Vagina (tissue), 2 donors: ENCODE measurements at places on chromosomes 1 and 21. TPM values are rescaled to one million over a fixed set of nuclear protein-coding genes. Genes with fewer than 3 reads are reported as not detected.
A peak's percentile ranks its signal among the peaks of the same experiment; 100 is the strongest.

GRCh38 chr21:45466330-45467220 lies 61.6 kb downstream of the COL18A1 start:
- no peak for DNase-seq

DNA sequence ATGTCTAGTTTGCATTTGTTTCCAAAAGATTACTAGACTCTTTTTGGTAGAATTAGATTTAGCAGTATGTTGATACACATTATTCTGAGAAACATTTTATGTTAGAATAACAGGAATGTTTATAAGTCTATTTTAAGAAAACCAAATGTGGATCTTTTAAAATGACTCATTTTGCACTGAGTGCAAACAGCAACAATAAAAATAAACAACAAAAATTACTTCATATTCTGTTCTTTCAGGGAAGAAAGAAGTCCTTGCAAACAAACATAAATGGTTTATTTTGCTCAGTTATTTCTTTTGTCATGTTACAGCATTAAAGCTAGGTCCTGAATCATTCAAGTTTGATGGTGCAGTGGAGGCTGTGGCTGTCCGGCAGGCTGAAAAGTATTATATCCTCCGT lies 106.8 kb upstream of the TENT5C start:
- DNase-seq: no peak

GRCh38 chr1:3030663-3031381 lies 9.6 kb downstream of the ACTRT2 start:
- DNase-seq: no peak

GRCh38 chr1:7366955-7367665 lies 404.0 kb upstream of the VAMP3 start:
- DNase-seq: no peak

DNA sequence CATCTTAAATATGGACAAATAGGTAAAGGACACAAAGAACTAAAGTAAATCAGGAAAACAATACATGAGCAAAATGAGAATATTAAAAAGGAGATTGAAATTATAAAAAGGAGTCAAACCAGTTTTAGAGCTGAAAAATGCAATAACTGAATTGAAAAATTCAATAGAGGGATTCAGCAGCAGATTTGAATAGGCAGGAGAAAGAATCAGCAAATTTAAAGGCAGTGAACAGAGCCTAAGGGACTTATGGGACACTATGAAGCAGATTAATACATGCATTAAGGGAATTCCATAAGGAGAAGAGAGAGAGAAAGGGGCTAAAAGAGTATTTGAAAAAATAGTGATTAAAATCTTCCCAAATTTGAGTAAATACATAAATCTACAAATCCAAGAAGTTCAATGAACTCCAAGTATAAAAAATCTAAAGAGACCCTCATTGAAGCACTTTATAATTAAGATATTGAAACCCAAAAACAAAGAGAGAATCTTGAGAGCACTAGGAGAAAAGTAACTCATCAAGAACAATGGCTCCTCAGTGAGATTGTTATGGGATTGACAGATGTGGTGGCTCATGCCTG lies 2.9 kb downstream of the CFAP107 start:
- no peak for DNase-seq

GRCh38 chr1:51330331-51331201 lies at the start of gene TTC39A:
Gene TTC39A, minus strand, starts transcription at chr1:51330562. Its CDS starts 85 bp downstream, at chr1:51330477.
- DNase-seq: no peak

DNA sequence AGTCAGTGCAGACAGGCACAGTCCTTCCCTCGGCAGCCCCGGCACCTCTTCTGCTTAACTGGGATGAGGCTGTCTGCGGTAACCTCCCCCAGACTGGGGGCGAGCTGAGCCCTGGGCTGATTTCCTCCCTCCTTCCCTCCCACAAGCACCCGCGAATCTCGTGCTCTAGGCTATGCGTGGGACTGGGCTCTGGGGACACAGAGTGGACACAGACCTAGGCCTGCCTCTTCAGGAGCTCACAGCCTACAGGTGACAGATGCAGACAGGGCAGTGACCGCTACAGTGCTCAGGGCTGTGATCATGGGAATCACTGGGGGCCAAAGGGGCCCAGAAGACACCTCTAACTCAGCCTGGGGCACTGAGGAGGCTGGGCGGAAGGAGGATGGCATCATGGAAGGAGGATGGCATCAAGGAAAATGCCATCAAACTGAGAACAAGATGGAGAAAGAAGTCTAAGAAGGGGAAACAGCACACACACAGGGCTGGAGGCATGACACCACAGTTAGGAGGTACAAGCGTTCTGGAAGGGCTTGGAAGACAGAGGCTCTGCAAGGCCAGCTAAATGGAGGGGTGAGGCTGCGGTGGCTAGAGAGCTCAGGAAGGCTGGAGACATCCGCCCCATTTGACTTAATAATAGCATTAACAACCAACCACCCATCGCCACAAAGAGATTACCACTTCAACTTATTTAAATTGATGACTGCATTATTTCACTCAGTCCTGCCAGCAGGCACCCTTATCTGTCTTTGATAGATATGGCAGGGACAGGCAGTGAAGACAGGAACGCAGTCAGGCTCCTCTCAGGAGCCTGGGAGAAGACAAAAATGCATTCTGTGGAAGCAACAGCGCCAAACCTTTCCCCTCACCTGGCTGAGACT lies 4.2 kb downstream of the TTC39A start:
- DNase-seq: no peak

GRCh38 chr1:12147201-12147701 lies 19.5 kb upstream of the TNFRSF1B start:
- DNase-seq: no peak

- peak; percentile 86 for DNase-seq
Observed at GRCh38 chr1:145892486-145893087, 6.9 kb upstream of the ANKRD35 start.

GRCh38 chr1:159856576-159856975 lies 5.9 kb downstream of the VSIG8 start:
- no peak for DNase-seq

DNA sequence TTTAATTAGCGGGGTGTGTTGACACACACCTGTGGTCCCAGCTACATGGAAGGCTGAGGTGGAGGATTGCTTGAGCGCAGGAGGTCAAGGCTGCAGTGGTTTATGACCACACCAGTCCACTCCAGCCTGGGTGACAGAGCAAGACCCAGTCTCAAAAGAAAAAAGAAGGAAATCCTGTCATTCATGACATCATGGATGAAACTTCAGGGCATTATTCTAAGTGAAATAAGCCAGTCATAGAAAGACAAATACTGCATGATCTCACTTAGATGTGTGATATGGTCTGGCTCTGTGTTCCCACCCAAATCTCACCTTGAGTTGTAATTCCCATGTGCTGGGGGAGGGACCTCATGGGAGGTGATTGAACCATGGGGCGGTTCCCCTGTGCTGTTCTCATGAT lies 82.6 kb downstream of the MT1HL1 start:
- no peak for DNase-seq

GRCh38 chr1:156193208-156193487 lies 756 bp upstream of the SLC25A44 start:
- no peak for DNase-seq

GRCh38 chr1:163307479-163308171 lies 14.1 kb upstream of the NUF2 start:
- no peak for DNase-seq

DNA sequence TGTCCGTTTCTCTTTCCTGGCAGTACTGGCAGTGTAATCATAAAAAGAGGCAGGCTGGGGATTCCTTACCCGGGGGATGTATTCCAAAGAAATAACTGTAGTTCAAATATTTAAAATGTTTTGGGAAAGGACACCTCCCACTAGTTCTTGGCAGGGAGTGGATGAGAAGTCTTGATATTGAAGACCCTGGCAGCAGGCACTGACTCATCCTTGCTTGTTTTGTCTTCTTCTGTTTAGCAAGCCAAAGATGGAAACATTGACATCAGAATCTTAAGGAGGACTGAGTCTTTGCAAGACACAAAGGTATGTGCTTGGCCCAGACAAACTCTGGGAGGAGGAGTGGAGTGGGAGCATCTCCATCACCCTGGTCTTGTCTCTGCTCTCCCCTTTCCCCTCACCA lies 639 bp downstream of the IL20 start:
- no peak for DNase-seq

DNA sequence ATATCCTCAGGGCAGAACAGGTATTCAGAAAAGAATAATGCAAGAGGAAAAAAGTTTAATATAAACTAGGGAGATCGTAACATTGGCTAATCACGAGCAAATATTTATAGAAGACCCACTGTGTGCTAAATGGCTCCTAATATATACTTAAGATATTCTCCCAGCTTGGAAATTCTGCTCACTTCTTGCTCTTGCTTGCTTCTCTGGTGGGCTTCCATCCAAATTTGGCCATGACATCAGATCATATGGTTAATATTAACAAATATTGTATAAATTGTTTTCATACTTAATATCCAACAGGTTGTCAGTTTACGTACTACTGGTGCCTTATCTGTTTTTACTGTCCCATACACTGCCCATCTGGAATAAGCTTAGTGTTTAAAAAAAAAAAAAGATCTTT lies 1.1 kb downstream of the COX20 start:
- no peak for DNase-seq

DNA sequence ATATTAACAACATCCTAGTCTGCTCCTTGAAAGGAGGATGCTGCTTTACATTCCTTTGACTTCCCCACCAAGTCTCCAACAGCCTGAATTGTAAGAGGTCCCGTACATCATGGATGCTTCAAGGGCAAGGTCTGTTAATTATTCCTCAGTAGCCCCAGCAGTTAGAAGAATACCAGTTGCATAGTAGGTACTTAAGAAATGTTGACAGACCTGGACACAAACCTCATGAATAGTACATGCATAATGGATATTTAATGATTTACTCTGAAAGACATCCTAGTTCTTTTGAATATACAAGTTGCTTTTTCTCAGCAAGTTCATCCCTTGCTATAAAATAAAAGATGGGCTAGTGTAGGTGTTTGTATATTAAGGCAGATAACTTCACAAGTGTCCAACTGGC lies 112.1 kb upstream of the DPYD start:
- DNase-seq: no peak

- no peak for DNase-seq
Observed at GRCh38 chr1:3192825-3193224, 123.8 kb downstream of the PRDM16 start.

DNA sequence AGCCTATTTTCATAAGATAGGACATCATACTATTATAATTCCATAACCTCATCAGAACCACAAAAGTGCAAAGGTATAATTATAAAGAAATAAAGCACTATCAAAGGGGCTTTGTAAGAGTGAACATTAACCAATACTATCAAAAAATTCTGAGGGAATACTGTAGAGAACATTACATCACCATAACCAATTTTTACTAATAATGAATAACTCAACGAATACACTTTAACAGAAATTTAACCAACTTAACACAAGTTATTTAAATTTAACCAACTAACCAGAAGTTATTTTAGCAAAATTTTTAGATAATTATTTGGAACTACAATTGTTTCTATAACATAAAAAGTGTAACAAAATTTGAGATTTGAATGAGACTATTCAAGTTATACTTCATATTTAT lies 34.8 kb downstream of the ZSWIM5 start:
- DNase-seq: no peak

GRCh38 chr21:36923270-36923669 lies 43.2 kb downstream of the HLCS start:
- no peak for DNase-seq

DNA sequence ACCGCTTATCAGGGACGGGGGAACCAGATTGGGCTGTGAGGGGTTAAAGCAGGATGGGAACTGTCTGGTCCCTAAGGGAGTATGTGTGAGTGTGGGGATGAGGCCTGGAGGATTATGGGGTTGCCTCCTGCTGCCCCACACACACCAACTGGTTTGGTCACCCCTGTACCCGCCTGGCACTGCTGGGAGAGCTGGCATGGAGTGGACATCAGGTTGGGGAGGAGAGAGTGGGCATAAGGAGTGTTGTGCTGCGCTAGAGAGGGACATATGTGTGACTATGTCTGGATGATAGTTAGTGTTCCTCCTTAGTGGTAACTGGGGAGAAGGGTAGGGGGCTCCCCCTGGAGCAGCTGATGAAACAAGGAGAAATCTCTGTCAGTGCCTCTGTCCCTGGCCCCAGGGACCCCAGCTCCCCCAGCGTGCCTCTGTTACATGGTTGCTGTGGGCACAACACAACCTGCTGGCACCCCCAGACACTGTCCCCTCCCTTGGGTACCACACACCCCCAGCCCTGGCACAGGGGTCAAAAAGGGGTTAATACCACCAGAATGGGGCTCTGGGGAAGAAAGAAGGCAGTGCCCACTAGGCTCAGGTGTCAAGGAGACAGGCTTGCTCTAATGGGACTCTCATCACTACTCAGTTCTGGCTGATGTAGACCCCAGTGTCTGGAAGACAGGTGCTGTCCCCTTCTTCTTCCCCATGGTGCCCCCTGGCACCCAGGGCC lies 1.9 kb downstream of the ZBTB7B start:
- DNase-seq: no peak

The OR2L2 gene
- total RNA-seq: 0.25 TPM

The SMCP gene
- total RNA-seq: not detected

The SLFNL1 gene
- total RNA-seq: 1.2 TPM

The KRTAP12-2 gene
- total RNA-seq: not detected

The PTPRU gene
- 37.3 TPM for total RNA-seq

The DIO1 gene
- not detected for total RNA-seq

The PAQR6 gene
- 2.0 TPM for total RNA-seq

The SLAMF9 gene
- total RNA-seq: not detected

The TCHH gene
- 0.25 TPM for total RNA-seq

The NR0B2 gene
- total RNA-seq: not detected

The MFN2 gene
- 61.6 TPM for total RNA-seq

The C1orf115 gene
- 11.0 TPM for total RNA-seq

The CITED4 gene
- 16.5 TPM for total RNA-seq
